Stimulated activated CD4-positive, alpha-beta T cell treated with anti-CD3 and anti-CD28 coated beads, Interleukin-15, amount 100 ng/mL, for 1 hour (primary cell): ENCODE measurements at places on chromosomes 5 and 9.

DNA sequence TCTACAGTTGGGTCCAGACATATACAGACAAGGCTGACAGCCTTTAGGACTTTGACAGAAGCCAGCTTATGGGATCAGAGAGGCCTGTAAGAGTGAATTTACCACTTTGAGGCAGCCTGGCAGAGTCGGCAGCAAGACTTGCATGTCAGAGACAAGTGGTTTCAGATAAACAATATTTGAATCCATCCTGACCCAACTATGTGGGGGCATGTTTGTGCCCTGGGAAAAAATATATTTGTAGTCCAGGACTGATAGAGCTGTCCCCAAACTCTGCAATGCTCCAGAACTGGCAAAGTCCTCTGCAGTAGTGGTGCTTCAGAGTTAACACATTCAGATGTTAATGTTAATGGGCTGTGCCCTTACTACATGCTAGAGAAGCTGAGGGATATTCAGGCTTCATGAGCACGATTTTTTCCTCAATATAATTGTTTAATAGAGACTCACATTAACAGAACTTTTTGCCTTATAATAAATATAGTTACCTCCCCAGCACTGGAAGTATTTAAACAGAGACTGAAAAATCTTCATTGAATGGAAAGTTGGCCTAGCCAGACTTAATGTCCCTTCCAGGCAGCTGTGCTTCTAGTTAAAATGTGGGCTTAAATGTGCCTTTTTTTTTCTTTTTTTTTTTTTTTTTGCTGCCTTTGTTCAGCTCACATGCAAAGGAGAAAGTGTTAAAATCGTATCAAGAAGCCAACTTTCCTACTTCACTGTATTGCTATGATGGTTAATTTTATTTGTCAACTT, 42.9 kb downstream of the FEM1C start:
- no peak for DNase-seq

GRCh38 chr9:110329639-110330230, 7.9 kb downstream of the TXNDC8 start:
- no peak for DNase-seq

DNA sequence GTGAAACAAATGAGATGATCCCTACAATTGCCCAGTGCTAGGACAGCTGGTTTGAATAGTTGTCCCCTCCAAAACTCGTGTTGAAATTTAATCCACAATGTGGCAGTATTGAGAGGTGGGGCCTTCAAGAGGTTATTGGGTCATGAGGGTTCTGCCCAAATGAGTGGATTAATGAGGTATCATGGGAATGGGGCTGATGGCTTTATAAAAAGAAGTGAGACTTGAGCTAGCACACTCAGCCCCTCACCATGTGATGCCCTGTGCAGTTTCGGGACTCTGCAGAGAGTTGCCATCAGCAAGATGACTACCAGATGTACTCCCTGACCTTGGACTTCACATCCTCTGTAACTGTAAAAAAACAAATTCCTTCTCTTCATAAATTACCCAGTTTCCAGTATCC, 33.1 kb downstream of the RANBP6 start:
- DNase-seq, result no peak

DNA sequence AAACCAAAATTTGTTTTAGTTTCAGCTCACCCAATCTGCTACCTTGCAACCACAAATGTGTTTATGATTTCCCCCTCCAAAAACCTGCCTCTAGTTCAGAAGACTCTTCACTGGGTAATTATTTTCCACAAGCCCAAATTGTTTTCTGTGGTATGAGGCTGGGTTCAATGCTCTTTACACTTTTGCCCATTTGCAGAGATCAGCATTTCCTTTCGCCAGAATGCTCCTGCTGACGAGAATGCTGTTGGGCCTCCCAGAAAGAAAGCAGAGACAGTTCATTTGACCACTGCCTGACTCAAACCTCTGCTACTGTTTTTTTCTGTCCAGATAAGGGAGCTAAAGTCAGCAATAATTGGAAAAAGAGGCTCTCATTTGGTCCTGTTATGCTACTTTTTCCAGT, 427.3 kb downstream of the PDE4D start:
- no peak for DNase-seq

- DNase-seq, result no peak
Measured at GRCh38 chr5:98108497-98108896, 665.0 kb upstream of the RGMB start.

GRCh38 chr9:27665136-27665535, 91.9 kb upstream of the C9orf72 start:
- no peak for DNase-seq

GRCh38 chr9:114908805-114909448, 21.5 kb downstream of the TNFSF8 start:
- DNase-seq, result no peak

DNA sequence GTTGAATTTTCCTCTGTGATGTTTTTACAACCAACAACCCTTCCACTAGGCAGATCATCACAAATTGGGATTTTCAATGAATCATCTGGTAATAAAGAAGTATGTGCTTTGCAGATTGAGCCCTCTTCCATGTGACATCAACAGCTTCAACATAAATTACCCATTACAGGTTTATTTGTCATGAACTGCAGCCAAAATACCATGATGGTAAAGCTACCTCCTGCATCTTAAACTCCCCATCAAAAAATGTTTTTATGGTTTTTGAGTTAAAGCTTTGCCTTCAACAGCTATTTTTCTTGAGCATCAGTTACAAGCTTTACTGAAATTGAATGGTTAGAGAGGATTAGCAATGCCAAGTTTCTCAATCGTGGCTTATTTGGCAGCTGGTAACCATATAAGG, 211.4 kb upstream of the TUSC1 start:
- DNase-seq, result no peak

DNA sequence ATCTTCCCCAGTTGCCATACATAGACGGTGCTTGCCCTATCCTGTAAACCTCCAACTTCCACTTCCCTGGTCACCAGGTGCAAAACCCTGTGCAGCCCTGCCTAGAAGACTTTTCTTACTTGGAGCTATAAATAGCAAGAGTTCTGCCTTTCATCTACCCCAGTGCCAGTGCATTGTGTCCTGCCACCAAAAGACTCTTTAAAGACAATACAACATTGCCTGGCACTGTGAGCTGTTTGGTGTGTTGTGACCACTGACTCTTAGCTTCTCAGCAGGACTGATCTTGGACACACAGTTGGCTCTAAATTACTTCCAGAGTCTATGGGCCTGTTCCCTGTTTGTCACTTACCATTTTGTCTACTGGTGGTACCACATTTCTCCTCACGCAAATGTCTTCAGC, 608.1 kb downstream of the CDH9 start:
- no peak for DNase-seq

- DNase-seq, result no peak
Measured at GRCh38 chr5:145068721-145069120, 766.4 kb downstream of the PRELID2 start.

- DNase-seq, result no peak
Measured at GRCh38 chr5:139470821-139471300, at the start of gene SMIM33. SMIM33 (plus strand) TSS chr5:139471004; CDS start chr5:139471122, 118 bp downstream.

DNA sequence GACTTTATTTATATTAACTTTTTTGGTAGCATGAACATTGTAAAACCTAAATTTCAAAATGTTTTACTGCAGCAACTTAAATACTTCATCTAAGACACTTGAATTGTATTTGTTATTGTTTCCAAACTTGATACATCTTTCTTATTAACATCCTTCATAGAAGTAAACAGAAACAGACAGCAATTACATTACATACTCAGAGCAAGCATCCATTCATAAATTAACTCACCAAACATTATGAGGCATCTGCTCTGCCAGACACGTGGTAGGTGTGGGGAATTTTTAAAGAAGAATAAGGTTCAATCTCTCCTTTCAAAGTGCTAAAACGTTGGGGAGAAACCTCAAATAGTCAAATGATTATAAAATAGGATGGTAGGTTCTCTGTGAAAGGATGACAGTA, 130.8 kb downstream of the MUSK start:
- DNase-seq, result no peak

GRCh38 chr9:70830618-70831017, 290.8 kb downstream of the TRPM3 start:
- no peak for DNase-seq

DNA sequence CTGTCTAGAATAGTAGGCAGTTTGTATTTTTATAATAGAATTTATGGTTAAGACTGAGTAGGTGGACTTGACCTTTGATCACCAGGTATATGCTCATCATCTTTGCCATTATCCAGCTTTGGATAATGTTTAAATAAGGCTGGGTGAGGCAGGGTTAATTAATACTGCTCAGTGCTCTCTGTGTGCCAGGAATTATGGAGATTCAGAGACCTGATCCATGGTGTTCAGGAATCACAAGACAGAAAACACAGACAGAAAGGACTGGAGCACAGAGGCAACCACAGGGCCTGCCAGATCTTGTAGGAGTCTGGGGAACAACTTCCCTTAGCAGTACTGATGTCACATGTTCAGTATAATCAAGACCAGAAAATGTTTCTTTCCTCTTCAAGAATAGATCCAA, 186.3 kb upstream of the ADCY2 start:
- DNase-seq, result no peak

DNA sequence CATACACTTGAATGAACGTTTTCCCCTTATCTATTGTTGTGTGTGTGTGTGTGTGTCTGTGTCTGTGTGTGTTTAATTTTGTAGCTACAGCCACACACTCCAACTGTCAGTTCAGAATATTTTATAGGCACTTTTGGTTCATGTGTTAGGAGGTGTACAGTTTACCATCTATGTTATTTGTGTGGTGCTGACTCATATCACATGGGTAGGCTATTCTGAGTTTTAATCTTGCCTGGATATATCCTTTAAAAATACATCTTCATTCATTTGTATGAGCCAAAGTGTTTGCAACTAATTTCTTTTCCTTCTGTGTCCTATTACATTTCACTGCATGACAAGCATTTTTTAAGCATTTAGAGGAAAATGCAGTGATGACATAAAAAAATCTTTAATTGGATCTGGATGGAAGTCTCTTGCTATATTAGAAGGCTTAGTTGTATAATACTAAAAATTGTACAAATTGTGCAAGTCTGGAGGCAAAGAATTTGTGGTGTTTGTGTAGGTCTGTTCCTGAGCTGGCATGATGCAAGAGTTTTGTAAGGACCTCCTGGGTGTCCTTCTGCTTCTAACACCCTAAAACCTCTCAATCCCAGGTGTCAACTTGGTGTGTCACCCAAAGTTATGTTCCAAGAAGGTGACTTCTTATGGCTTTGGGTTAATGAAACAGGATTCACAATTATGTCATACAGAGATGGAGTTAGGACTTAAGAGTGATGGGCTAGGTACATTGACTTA, 52.4 kb upstream of the HMHB1 start:
- no peak for DNase-seq

DNA sequence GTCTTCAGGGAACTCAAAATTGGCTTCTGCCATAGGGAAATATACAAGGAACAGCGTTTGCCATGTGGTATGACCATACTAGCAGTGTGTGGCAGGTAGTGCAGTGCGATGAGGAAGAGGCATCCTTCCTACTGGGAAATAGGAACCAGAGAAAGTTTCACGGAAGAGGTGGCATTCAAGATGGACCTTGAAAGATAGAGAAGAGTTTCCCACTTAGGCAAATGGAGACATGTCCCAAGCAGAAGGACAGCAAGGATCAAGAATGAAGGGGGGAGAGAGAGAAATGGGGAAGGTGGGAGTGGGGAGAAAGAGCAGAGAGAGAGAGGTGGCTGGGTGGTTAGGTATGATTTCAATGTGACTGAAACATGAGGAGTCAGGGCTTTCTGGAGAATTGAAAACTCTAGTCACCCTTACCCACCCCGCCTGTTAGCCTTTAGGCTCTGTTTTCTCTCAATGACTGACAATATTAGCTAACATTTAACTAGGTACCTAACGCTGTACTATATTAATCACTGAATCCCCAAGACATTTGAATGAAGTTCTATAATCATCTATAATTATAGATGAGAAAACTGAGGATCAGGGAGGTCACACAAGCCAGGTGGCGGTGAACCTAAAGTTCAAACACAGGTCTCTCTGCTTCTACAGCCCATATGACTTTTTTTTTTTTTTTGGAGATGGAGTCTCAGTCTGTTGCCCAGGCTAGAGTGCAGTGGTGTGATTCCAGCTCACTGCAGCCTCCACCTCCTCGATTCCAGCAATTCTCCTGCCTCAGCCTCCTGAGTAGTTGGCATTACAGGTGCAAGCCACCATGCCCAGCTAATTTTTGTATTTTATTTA, 171.3 kb downstream of the NR3C1 start:
- no peak for DNase-seq

- no peak for DNase-seq
Measured at GRCh38 chr9:3343671-3344070, 182.1 kb downstream of the RFX3 start.

GRCh38 chr9:123348317-123348992, 7.5 kb upstream of the CRB2 start:
- DNase-seq, result no peak

GRCh38 chr9:22244139-22245011, 202.2 kb upstream of the DMRTA1 start:
- DNase-seq, result no peak

- DNase-seq, result no peak
Measured at GRCh38 chr9:8857068-8857925, 1057.7 kb upstream of the DMAC1 start.
